ENCODE measurements at places on chromosomes 11 and 22. TPM values are rescaled to one million over a fixed set of nuclear protein-coding genes. Genes with fewer than 3 reads are reported as not detected.

The MRGPRE gene
- not detected for polyA plus RNA-seq

The MS4A3 gene
- polyA plus RNA-seq = not detected

The LRRC74B gene
- not detected for polyA plus RNA-seq

The PICALM gene
- 15.2 TPM for polyA plus RNA-seq

The PRR33 gene
- polyA plus RNA-seq = 0.60 TPM

The SLC37A4 gene
- polyA plus RNA-seq = 10.9 TPM

The TREH gene
- polyA plus RNA-seq = not detected

The HOATZ gene
- polyA plus RNA-seq = not detected

The F2 gene
- polyA plus RNA-seq = not detected

The ZBED5 gene
- polyA plus RNA-seq = 27.2 TPM

The ZBTB16 gene
- polyA plus RNA-seq = 9.7 TPM

The TMEM225 gene
- not detected for polyA plus RNA-seq

The ATG2A gene
- 3.9 TPM for polyA plus RNA-seq

The DTX4 gene
- 4.5 TPM for polyA plus RNA-seq

The TTLL8 gene
- polyA plus RNA-seq = not detected

The GVQW3 gene
- polyA plus RNA-seq = 2.1 TPM

The MRPL48 gene
- 61.0 TPM for polyA plus RNA-seq

The ZW10 gene
- 14.1 TPM for polyA plus RNA-seq

The OR52A1 gene
- polyA plus RNA-seq = not detected

The FERMT3 gene
- polyA plus RNA-seq = 149 TPM

The MS4A4E gene
- polyA plus RNA-seq = not detected

The PHETA2 gene
- 1.6 TPM for polyA plus RNA-seq

The SLCO2B1 gene
- polyA plus RNA-seq = not detected

The SLC22A25 gene
- polyA plus RNA-seq = not detected

The CRACR2B gene
- polyA plus RNA-seq = 20.0 TPM

The SMTN gene
- polyA plus RNA-seq = 6.0 TPM

Measured in IgD-negative memory B cell (primary cell).